ENCODE measurements at places on chromosomes 11 and 22. TPM values are rescaled to one million over a fixed set of nuclear protein-coding genes. Genes with fewer than 3 reads are reported as not detected.

BET1L gene
- 49.3 TPM for polyA plus RNA-seq

MS4A3 gene
- polyA plus RNA-seq, result not detected

FCHSD2 gene
- 113 TPM for polyA plus RNA-seq

ABCC8 gene
- polyA plus RNA-seq, result 0.22 TPM

FIBIN gene
- polyA plus RNA-seq, result not detected

P2RY6 gene
- polyA plus RNA-seq, result 0.04 TPM
